Ureter (tissue), 1 donor: ENCODE measurements at places on chromosomes 7 and 10.

DNA sequence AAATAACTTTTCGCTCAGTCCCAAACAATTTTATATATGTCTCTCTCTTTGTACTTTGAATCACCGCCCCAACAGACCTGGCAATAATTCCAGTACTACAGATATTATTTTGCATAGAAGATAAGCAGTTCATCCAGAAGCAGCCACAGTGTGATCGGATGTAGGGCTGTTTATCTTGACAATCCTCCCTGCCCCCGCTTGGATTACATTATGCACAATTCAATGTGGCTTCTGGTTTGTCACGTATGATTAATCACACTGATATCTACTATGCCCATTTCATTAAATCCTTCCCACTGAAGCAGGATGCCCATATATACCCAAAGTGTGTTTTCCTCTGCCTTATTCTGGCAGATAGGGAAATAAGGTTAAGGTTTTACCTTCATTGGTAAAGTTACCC, 115.2 kb downstream of the PDE1C start:
- DNase-seq, result no peak

DNA sequence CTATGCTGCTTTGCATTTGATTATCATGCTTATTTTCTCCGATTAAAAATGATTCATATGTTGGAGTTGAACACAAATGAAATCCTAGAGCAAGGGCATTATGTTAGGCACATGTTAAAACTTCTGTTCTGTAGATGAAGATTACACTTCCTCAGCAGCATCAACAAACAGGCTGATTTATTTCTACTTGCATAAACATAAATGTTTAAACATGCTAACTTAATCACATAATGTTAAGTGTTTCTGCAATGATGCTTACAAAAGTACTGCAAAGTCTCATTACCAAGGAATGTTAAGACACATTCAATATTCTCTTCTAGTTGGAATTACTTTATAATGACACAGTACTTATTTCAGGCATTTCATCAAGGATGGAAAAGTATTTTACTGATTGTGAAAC, 770.8 kb downstream of the ANKRD7 start:
- no peak for DNase-seq

- no peak for DNase-seq
Observed at GRCh38 chr7:111408724-111409123, 153.6 kb downstream of the IMMP2L start.

DNA sequence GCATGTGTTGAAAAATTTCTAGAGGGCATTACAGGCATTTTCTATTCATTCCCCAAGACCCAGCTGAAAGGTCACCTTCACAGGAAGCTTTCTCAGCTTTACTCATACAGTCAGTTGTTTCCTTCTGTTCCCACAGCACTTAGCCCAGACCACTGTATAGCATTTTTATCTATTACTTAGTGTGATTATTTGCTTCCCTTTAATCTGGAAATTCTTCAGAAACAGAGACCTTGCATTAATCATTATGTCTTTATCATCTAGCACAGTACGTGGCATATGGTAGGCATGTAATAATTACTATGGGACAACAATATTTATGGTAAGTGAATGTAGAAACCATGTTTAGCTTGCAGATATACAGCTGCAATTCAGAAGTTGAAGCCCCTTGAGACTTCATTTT, 38.2 kb upstream of the CDK6 start:
- DNase-seq, result no peak

GRCh38 chr7:35380739-35381224, 126.9 kb upstream of the TBX20 start:
- DNase-seq, result no peak

DNA sequence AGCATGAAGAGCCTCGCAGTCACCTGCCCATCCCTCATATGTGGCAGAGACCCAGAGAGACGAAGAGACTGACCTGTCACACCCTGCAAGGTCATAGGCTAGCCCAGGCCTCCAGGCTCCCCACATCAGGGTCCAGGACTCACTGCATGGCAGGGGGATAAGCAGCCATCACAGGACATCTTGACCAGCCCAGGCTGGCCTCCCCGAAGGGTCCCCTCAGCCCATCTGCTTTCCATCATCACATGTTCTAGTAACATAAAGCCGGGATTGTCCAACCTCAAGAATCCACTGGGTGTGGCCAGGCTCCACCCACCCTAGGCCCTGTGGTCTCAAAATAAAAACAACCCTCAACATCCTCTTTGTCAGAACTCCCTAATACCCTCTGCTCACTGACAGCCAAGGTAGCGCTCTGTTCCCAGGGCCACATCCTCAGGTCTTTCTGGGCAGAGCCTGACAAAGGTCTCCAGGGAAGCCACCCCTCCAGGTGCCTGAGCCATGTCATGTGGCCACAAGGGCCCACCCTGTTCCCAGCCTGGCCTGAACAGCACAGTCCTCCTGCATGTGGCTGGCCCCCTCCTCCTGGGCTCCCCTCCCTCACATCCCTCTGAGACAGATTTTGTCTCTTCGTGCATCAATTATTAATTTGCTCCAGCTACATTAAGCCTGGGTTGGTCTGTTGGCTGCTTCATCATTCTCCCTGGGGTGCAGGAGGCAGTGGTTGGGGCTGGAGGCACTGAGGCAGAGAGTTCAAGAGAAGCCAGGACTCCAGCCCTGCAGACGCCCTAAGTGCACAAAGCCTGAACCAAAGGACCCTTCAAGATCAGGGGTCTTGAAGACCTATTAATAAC, 131.8 kb upstream of the UNC5B start:
- peak; percentile 31 for DNase-seq

DNA sequence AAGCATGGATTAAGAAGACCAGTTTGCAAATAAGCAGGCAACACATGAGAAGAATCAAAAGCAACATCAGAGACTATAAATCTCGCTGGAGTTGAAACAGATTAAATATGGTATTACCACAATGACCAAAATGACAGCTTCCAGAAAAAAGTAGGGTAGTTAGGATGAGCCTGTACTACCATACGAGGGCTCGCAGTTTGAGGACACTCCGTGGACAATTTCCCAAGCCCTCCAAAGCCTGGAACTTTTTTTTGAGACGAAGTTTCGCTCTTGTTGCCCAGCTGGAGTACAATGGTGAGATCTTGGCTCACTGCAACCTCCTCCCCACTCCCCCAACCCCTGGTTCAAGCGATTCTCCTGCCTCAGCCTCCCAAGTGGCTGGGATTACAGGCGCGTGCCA, 1.0 kb downstream of the LRRC17 start:
- no peak for DNase-seq

GRCh38 chr10:116683821-116684220, 58.5 kb downstream of the HSPA12A start:
- DNase-seq, result no peak

DNA sequence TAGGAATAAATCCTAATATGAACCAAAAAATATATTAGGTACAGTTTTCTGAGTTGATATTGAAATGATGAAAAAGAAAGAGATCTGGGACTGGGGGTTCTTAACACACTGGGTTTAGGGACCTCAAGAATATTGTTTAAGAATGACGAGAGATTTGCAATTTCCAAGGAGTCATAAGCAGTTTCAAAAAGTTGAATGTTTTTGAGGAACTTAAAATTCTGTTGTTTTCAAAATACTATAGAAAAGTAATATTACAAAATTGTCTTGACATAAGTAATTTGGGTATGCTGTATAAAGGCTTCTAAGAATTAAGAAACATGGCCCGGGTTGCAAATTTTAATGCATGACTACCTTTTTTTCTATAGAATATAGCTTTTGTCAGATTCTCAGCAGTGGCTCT, 88.1 kb downstream of the AUTS2 start:
- DNase-seq, result no peak

DNA sequence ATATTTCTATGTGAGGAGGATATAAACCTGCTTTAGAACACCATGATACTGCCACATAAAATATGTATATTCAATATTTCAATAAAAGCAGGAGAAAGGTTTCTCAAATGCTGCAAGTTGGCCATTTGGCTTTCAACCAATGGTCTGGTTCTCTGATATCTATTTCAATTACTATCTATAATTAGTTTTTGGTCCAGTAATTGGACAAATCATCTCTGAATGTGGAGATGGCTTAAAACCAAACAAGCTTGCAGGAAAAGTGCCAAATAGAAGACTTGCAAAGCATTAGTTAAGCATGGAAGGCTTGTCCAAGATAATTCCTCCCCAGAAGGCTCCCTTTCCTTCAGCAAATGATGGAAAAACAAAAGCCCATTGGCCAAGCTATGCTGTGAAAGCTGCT, 140.1 kb downstream of the CPEB3 start:
- DNase-seq, result no peak
